ENCODE measurements at places on chromosomes 16 and 17.
A peak's percentile ranks its signal among the peaks of the same experiment; 100 is the strongest.

DNA sequence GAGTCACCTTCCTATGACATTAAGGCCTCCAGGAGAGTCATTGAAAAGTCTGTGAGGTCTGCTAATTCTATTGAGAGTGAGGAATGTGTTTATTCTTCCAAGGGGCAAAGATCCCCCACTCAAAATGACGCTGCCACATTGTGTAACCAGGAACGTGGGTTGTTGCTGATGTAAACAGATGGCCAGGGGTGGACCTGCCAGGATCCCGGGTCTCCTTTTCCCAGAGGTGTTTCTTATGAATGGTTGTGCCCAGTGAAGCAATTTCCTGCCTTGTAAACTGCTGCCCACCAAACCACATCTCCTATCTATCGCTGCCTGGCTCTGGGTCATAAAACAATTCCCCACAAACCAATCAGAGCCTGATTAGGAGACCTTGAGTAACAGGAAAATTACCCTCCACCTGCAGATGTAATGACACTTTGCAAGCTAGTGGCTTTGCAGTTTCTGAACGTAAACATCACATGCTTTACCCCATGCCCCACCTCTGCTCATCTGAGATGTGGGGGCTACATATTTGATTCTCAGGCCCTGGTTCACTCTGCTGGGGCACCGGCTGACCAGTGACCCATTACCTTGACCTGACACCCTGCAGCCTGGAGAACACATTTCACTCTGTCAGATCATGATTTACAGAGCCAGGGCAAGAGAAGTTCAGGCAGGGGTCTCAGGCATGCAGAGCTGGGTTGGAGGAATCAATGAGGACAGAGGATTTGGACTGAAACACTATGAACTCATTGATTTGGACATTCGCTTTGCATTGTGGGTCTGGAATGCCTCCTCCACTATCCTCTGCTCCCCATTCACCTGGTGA lies 33.1 kb upstream of the DDX52 start:
- DNase-seq: no peak

GRCh38 chr17:63082273-63082861 lies 116.3 kb downstream of the TANC2 start:
- DNase-seq: no peak

- DNase-seq: no peak
Measured at GRCh38 chr17:44203731-44204440, 4.2 kb upstream of the ATXN7L3 start.

DNA sequence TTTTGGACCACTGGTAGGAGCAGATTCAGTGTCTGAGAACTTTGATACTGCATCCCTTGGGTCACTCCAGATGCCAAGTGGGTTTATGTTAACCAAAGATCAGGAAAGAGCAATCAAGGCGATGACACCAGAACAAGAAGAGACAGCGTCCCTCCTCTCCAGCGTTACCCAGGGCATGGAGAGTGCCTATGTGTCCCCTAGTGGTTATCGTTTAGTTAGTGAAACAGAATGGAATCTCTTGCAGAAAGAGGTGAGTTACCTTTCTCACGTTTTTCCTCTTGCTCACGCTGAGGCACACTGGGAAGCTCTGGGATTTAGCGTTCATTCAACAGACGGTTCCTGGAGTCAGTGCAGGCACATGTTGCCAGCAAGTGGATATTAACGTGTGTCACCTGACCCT lies 58.0 kb downstream of the NUP88 start:
- no peak for DNase-seq

GRCh38 chr17:43695970-43696865 lies 34.5 kb upstream of the MEOX1 start:
- no peak for DNase-seq

DNA sequence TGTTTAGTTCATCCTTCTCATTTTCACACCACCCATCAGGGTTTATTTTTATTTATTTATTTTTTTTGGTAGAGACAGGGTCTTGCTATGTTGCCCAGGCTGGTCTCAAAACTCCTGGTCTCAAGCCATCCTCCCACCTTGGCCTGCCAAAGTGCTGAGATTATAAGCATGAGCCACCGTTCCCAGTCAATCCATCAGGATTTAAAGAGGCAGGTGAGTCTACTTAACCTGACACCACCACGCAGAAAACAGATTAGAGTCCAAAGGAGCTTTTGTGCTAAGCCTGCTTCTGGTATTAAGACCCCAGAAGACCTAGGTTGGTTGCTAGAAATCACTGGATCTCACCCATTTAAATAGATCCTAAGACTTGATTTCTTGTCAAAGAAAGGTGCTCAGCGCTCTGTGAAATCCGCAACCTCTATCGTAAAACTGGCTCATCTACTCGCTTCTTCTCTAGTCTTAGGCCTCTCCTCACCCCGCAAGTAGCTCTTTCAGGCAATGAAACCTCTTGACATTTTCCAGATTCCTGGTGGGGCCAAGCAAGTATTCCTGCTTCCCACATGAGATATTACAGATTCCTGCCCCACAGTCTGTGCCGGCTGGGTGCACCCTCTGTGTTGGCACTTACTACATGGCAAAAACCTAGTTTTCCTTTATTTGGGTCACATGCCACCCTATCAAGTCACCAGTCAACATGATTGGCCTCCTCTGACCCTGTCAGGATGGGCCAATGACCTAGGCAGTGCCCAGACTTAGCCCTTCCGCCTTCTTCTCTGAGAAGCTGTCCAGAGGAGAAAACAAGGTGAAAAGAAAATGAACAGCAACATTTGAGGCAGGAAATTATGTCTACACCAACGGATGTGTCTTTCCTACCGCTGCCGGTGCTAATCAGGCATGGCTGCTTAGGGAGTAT lies 9.0 kb downstream of the PITPNA start:
- no peak for DNase-seq

DNA sequence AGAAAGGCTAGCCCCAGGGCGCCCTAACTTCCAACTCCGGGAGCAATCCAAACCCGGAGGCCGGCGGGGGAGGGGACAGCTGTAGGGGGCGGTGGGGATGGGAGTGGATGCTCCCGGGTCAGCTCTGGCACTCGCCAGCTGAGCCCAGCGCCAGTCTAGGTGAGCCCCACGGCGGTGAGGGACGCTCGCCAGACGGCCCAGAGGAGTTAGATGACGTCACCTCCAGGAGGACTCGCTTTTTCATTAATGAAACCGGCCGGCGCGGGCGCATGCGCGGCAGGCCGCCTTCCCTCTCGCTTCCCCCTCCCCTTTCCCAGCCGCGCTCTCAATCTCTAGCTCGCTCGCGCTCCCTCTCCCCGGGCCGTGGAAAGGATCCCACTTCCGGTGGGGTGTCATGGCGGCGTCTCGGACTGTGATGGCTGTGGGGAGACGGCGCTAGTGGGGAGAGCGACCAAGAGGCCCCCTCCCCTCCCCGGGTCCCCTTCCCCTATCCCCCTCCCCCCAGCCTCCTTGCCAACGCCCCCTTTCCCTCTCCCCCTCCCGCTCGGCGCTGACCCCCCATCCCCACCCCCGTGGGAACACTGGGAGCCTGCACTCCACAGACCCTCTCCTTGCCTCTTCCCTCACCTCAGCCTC lies at the start of gene NF1:
Gene NF1, plus strand, starts transcription at position 378 of the 636 bp plus-strand sequence. CDS start 333 bp downstream, outside the sequence.
- DNase-seq: peak; percentile 89

DNA sequence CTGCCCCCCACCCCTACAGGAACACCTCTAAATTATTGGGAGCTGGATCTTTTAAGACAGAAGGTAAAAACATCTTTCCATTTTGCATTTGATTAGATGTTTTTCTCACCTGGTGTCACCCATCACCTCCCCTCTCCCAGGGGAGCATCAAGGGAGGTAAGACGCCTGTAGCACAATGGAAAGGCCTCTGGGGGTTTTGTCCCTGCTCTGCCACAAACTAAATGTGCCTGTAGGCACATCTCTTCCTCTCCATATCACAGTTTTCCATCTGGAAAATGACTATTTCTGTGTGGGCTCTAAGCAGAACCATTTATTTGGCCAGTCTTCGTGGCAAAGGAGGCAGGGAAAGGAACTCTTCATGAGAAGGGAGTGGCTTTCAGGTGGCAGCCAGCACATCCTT lies 76.6 kb downstream of the GNAO1 start:
- DNase-seq: no peak

DNA sequence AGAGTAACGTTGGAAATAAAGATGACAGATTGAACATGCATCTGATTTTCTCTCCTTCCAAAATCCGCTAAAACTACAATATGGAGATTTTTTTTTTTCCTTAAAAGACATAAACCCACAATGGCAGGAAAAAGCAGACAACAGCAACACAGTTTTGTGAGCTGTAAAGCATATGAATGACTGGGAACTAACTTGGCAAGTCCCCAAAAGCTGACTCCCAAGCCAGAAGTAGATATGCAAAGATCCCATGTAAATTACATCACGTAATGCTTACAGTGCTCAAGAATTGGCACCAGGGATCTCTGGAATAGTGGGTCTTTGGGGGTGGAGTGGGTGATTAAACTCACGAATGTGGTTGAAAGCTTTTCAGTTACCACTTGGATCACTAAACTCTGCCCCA lies 106.6 kb downstream of the ELAC2 start:
- DNase-seq: no peak

- no peak for DNase-seq
Measured at GRCh38 chr17:10034719-10035475, 129.8 kb upstream of the RCVRN start.

- no peak for DNase-seq
Measured at GRCh38 chr16:9703731-9704130, 478.5 kb downstream of the GRIN2A start.

- DNase-seq: no peak
Measured at GRCh38 chr16:60060731-60061130, 1326.6 kb upstream of the GOT2 start.

GRCh38 chr17:3903051-3903825 lies 10.4 kb upstream of the CAMKK1 start:
- DNase-seq: no peak

GRCh38 chr17:67164302-67164701 lies 80.7 kb downstream of the HELZ start:
- no peak for DNase-seq

DNA sequence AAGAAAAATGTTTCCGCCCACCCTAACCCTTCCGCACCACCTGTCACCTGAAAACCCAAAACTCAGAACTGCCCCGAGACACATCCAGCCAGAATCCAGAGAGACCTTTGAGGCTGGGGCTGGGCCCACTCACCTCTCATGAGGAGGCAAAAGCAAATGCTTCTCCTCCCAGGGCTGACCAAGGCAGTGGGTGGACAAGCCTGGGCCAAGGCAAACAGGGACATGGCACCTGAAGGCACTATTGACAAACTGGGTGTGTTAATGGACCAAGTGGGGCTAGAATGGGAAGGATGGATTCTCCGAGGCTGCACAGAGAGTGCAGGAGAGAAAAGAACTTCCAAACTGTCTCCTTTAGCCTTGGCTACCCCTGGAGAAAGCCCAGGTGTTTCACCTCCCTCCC lies 54.4 kb downstream of the SOX9 start:
- DNase-seq: no peak

DNA sequence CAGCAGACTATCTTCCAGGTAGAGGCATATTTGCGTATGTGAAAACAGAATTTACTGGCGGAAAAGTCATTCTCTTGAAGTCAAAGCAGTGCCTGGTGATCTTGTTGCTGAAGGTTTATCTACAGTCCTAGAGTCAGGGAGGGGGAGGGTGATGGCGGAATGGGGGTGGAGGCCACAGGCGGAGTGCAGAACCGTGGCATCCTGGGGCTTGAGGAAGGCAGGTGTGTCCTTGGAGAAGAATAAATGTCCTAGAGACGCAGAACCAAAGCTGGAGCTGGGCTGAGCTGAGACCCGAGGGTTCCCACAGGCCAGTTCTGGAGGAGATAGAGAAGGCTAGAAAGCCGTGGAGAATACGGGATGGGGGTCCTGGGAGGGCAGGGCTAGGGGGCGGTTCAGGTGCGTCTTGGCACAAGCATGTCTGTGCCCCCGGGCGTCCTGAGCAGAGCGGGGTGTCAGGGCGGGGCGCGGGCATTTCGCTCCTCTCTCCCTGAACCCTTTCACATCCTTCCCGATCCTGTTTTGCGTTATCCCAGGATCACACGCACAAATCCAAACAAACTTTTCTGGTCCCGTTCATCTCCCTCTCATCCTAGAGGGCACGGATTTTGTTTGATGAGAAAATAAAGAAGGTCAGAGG lies 76.9 kb upstream of the CREBBP start:
- no peak for DNase-seq

GRCh38 chr16:19642501-19642900 lies 75.5 kb downstream of the KNOP1 start:
- no peak for DNase-seq

DNA sequence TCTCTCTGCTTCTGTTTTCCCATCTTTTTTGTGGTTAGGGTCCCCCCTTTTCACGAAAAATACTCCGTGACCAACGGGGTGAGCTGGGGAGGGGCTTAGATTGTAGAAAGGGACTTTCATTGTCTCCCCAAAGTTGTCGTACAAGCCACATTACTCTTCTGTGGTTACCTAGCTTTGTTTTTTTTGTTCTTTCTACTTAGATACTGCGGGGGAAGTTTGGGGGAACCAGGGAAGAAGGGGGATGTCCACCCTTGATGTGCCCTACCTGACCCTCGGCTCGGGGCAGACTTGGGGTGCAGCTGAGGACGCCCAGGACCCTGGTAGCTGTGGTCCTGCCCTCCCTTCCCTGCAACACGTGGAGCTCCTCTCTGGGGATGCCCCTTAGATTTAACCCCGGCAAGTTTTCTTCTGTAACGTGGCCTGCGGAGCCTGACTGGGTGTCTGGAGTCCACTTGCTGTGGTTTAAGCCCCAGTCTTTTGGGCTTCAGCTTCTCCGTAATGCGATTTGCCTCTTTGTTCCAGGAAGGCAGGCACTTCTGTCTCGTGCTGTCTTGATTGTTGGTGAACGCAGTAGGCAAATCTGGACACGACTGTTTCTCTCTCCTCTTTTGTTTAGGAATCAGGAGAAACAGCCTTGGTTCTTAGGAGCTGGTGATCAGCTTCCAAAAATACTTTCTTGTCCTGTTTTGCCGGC lies 892 bp downstream of the ABCC1 start:
- DNase-seq: no peak

- DNase-seq: no peak
Measured at GRCh38 chr17:40303708-40304551, 5.0 kb upstream of the RARA start.

DNA sequence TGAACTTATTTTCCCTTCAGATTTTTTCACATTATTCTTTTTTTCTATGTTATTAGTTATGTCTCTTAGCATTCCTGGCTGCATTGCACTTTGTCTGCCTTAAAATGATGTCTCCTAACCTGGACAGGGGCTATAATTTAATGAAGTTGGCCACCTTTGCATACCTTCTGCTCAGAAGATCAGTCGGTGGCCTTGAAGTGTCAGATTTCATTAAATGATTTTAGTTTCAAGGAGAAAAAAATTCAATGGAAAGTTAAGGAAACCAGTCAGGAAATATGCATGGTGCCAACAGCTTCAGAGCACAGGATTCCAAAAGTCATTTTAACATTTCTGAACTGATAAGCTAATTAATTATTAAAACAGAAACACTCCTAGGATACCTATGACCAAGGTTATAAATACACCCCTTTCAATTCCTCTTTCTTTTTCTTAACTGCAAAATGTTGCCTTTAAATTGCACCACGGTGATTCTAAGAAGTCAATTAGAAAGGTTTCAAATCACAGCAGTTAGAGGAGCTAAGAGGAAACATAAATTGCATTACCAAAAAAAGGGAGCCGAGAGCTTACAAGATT lies 533.4 kb downstream of the KCNJ2 start:
- DNase-seq: no peak
